ENCODE measurements at places on chromosomes 11 and 22.

DNA sequence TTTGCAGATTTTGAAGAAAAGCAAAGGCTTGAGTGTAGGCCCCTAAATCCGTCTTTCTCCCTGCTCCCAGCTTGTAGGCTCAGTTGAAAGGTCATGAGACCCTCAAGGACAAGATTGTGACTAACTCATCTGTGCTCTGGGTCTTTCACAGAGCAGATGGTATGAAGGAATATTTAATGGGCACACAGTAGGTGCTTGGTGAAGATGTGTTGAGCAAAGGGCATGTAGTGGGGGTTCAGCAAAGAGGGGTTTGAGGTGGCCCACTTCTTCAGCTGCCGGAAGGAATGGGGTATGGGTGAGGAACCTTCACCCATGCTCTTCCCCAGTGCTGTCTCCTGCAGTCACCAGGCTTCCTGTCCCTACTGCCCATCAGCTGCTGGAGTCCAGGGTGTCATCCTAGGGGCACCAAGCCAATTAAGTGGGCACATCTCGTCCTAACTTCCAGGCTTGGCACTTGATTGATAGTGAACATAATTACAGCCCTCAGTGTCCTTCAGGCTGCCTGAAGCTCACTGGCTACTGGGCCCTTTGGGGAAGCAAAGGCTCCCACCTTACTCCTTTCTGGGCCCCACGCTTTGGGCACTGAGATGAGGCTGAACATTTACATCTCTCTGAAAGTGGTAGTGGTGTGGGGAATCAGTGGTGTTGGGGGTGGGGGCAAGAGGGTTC lies 15.0 kb downstream of the DGAT2 start:
- no peak for DNase-seq

- DNase-seq = no peak
Measured at GRCh38 chr11:108788565-108789199, 123.8 kb downstream of the DDX10 start.

GRCh38 chr22:46175631-46176030 lies 25.3 kb downstream of the PPARA start:
- no peak for DNase-seq

DNA sequence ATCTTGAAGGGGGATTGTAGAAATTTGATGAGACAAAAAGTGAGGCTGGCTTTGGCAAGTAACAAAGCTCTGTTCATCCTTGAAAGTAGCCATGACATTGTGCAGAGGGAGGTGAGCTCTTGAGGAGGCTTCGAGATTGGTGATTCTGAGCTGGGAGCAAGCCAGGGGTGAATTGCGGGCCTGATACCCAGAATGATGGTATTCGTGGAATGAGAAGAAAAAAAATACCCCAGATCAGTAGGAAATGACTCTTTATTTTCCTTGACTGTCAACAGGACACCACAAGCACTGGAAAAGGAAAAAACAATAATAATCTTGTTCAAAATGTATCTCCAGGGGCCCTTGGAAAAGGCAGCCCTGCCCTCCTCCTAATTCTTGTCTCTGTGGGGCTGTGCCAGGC lies 62.7 kb downstream of the TSPAN18 start:
- DNase-seq = no peak

GRCh38 chr11:122853971-122854446 lies 15.7 kb downstream of the CRTAM start:
- DNase-seq = no peak
